ENCODE measurements at places on chromosomes 6 and 20. TPM values are rescaled to one million over a fixed set of nuclear protein-coding genes. Genes with fewer than 3 reads are reported as not detected.

The HRH3 gene
- 0.21 TPM for total RNA-seq

The GGT7 gene
- total RNA-seq: 25.5 TPM

DNA sequence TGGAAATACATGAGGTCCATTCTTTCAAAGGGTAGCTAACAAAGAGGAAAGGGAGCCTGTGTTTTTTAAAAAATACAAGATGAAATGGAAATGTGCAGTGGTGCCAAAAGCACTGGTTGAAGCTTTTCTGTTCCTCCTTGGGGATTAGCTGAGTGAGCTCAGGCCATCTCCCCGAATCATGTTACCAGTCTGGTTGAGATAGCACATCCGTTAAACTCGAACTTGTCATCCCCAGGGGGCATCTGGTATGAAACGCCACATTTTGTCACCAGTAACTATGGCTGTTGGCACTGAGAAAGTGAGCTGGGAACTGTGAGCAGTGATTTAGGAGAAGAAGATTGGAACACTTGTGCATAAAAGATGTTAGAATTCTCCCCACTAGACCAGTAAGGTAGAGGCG is 196.2 kb downstream of the SAMD5 start:
- no peaks in the 10 kb centered on the region for H3K36me3 ChIP-seq
- H3K4me3 ChIP-seq: no peak overlapping the region
- H3K27ac ChIP-seq: no peak overlapping the region
- DNase-seq: no peak

DNA sequence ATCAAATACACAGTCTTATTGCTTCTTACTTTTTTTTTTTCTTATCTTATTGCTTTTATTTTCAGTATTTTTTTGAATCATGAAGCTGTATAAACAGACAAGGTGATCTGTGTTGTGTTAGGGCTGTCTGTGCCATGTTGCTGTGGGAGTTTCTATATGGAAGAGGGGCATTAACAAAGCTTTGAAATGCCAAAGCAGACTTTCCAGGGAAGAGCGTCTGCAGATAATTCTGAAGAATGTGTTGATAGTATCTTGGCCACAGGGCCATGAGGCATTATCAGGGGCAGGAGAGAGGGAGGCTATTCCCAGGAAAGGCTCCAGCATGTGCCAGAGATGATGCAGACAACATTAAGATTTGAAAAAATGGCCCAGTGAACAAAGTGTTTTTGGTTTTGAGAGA is 354.5 kb downstream of the UTRN start:
- H3K27ac ChIP-seq: no peak overlapping the region
- H3K27me3 ChIP-seq: no peaks in the 10 kb centered on the region
- no peaks in the 10 kb centered on the region for H3K36me3 ChIP-seq
- H3K4me1 ChIP-seq: no peaks in the 10 kb centered on the region

- no peaks in the 10 kb centered on the region for H3K4me1 ChIP-seq
- no peaks in the 10 kb centered on the region for H3K27me3 ChIP-seq
- no peak overlapping the region for H3K4me3 ChIP-seq
- peak overlapping the region; percentile 26 for H3K27ac ChIP-seq
Measured at GRCh38 chr6:82030761-82031503, 216.6 kb downstream of the IBTK start.

- no peaks in the 10 kb centered on the region for H3K36me3 ChIP-seq
- H3K4me3 ChIP-seq: no peak overlapping the region
- no peak for DNase-seq
- no peaks in the 10 kb centered on the region for H3K27me3 ChIP-seq
- no peaks in the 10 kb centered on the region for H3K4me1 ChIP-seq
- H3K27ac ChIP-seq: no peak overlapping the region
Measured at GRCh38 chr6:133286765-133287164, 45.6 kb downstream of the EYA4 start.

GRCh38 chr6:56550301-56550700 is 92.4 kb downstream of the DST start:
- no peak for DNase-seq
- H3K36me3 ChIP-seq: peaks cover 5% of the 10 kb centered on the region
- H3K4me1 ChIP-seq: peaks cover 33% of the 10 kb centered on the region
- peak overlapping the region; percentile 21 for H3K4me3 ChIP-seq
- no peaks in the 10 kb centered on the region for H3K27me3 ChIP-seq

The TPD52L1 gene
- 93.6 TPM for total RNA-seq

- no peak for DNase-seq
- no peaks in the 10 kb centered on the region for H3K27me3 ChIP-seq
- no peaks in the 10 kb centered on the region for H3K4me1 ChIP-seq
- H3K27ac ChIP-seq: no peak overlapping the region
Measured at GRCh38 chr20:60297649-60298048, 339.4 kb downstream of the CDH26 start.

DNA sequence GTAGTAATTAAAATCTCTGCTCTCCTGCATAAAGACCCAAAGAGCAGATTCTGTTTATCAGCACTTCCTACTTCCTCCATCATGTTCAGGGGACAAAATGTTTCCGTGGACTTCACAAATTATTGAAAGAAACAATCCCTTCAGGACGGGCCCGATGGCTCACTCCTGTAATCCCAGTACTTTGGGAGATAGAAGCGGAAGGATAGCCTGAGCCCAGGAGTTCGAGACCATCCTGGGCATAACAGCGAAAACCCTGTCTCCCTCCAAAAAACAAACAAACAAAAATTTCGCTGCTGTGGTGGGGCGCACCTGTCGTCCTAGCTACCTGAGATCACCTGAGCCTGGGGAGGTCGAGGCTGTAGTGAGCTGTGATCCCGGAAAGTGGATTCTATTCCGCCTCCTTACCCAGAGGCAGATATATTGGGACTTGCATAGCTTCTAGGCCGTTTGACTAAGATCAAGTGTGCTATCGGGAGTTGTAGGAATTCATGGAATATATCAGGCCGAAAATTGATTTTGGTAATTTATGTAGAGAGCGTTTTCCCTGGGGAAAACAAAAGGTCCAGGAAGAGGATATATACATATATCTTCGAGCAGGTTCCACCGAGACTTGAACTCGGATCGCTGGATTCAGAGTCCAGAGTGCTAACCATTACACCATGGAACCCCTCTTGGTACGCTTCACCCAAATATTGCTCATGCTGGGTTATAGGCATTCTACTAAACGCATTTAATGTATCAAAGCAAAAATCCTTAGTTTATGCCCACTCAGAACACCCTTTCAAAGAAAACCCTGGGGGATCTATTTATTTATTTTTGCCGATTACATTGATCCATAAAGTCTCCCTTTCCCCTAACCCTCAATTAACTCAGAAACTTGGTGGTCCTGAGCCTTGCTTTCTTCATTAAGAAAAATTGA is 74.5 kb upstream of the ZNF184 start:
- DNase-seq: no peak
- no peaks in the 10 kb centered on the region for H3K36me3 ChIP-seq
- H3K4me1 ChIP-seq: no peaks in the 10 kb centered on the region
- no peak overlapping the region for H3K27ac ChIP-seq
- H3K4me3 ChIP-seq: no peak overlapping the region
- no peaks in the 10 kb centered on the region for H3K27me3 ChIP-seq

The NOTCH4 gene
- 198 TPM for total RNA-seq

DNA sequence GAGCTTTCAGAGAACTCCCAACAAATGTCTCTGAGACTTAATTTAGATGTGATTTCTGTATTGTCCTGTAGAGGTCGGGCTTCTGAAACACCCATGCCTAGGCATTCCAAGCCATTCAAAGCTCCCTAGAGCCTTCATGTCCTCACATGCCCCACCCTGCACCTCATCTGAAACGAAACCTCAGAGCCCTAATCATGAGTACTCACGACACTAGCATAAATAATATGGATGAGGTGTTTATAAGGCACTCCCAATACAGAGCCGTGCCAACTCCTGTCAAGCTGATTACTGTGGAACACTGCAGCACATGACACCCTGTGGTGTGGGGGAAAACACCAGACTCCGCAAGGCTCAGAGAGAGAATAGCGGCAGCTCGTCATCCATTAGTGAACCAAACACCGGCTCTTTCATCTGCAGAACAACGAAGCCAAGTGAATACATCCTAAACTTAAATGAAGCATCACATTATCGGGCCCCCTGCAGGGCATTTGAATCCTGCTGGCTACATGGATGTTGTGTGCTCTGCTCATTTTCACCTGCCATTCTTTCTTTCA is 83.8 kb downstream of the FNDC1 start:
- no peaks in the 10 kb centered on the region for H3K36me3 ChIP-seq
- H3K4me1 ChIP-seq: peaks cover 5% of the 10 kb centered on the region
- H3K4me3 ChIP-seq: no peak overlapping the region
- no peak overlapping the region for H3K27ac ChIP-seq

DNA sequence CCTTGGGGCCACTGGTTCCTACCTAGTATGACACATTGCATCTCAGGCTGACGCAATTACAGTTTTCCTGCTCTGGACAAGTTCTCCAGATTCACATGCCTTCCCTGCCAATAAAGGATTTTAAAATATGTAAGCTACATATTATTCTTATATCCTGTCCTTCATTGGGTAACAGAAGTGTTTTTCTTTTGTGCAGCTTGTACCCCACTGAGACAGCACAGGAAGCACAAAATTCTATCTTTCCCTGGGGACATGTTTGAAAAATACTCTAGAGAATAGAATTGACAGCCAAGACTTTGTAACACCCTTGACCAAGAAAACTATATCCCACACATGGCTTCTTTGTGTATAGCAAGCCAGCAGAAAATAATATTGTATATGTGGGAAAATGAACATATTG is 456.8 kb downstream of the MAFB start:
- H3K27me3 ChIP-seq: no peaks in the 10 kb centered on the region
- no peak overlapping the region for H3K27ac ChIP-seq
- no peaks in the 10 kb centered on the region for H3K4me1 ChIP-seq
- DNase-seq: no peak
- H3K4me3 ChIP-seq: no peak overlapping the region
- no peaks in the 10 kb centered on the region for H3K36me3 ChIP-seq

GRCh38 chr20:44287272-44288097 is 23.5 kb downstream of the FITM2 start:
- H3K27ac ChIP-seq: no peak overlapping the region
- no peak for DNase-seq
- H3K4me3 ChIP-seq: no peak overlapping the region
- H3K27me3 ChIP-seq: no peaks in the 10 kb centered on the region
- H3K4me1 ChIP-seq: no peaks in the 10 kb centered on the region
- H3K36me3 ChIP-seq: no peaks in the 10 kb centered on the region

The MEP1A gene
- not detected for total RNA-seq

The RPS21 gene
- 1,828 TPM for total RNA-seq

The NEU1 gene
- total RNA-seq: 21.6 TPM

The PAK5 gene
- not detected for total RNA-seq

DNA sequence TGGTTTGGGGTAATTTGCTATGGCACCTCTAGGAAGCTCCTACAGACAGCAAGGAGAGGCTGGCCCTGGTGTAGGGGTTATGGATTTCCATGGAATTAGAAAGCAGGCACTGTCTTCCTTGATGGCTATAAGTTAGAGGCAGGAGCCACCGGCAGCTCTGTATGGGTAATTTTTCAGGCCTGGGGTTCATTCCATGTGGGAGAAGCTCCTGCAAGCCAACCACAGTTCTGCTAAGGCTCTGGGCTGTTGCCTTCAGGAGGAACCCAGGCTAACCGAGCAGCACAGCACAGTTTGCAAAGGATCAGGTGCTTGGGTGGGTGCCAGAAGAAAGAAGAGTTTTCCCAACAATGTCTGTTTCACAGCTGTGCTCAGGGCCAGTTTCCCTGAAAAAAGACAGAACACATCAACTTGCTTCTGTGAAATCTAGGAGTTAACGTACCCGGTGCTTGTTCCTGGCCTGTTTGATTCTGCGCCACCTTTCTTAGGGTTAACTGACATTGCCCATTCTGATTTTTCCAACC is 162.8 kb upstream of the MYLIP start:
- no peak for DNase-seq
- no peak overlapping the region for H3K27ac ChIP-seq
- no peaks in the 10 kb centered on the region for H3K36me3 ChIP-seq
- H3K27me3 ChIP-seq: no peaks in the 10 kb centered on the region

- H3K36me3 ChIP-seq: no peaks in the 10 kb centered on the region
- no peak for DNase-seq
- no peak overlapping the region for H3K4me3 ChIP-seq
- no peak overlapping the region for H3K27ac ChIP-seq
- H3K27me3 ChIP-seq: no peaks in the 10 kb centered on the region
Measured at GRCh38 chr20:48092596-48093280, 307.5 kb upstream of the SULF2 start.

- no peak for DNase-seq
- H3K4me3 ChIP-seq: no peak overlapping the region
- H3K27ac ChIP-seq: no peak overlapping the region
- H3K36me3 ChIP-seq: no peaks in the 10 kb centered on the region
Measured at GRCh38 chr6:169455470-169455869, 201.8 kb upstream of the THBS2 start.

DNA sequence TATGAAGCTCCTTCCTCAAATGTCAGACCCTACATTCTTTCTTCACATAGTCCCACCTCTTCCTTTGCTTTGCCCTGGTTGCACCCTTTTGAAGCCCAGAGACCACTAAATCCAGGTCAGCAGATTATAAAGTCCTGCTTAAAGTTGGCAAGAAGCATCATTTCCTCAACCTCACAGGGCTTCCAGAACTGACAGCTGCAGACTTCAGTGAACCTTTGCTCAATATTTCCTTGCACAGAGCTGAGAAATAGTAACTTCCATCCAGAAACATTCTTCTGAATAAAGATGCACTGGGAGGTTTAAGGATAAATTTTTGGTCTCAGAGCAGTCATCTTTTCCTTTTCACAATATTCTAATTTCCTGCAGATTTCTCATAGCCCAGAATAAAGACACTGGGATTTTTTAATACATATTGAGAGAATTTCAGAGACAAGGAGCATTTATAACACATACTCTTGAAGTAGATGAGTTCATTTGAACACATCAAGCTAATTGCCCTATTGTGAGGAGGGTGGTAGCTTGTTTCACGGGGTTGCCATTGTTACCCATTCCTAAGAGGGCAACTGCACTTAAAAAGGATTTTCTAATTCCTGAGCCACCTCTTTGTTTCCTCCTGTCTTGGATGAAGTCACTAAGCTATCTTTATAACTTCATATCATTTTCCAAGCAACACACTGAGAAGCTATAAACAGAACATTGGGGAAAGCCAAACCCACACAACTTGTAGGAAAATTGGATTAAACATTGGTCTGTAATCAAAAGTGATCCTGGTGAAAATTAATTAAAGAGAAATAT is 150.2 kb upstream of the PLN start:
- H3K27ac ChIP-seq: peak overlapping the region; percentile 18
- no peaks in the 10 kb centered on the region for H3K36me3 ChIP-seq
- H3K4me3 ChIP-seq: no peak overlapping the region
- H3K4me1 ChIP-seq: no peaks in the 10 kb centered on the region
- no peak for DNase-seq

DNA sequence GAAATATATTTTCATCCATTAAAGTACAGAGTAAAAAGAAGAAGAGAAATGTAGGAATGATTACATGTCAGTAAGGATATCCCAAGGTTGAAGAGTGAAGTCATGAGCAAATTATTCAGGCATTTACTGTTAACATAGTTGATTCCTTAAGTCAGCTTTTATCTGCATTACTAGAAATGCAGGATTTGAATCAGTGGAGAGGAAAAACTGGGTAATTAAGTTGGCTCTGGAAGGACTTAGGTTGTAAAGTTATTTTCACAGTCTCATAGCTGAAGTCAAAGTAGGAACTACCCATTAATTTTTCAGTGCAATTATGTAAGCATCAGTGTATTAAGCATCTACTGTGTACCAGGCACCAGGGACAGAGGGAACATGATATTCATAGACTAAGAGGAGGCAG is 7.8 kb downstream of the NAA20 start:
- H3K4me3 ChIP-seq: no peak overlapping the region
- H3K4me1 ChIP-seq: no peaks in the 10 kb centered on the region
- H3K27me3 ChIP-seq: no peaks in the 10 kb centered on the region
- no peak for DNase-seq
- H3K36me3 ChIP-seq: no peaks in the 10 kb centered on the region

- H3K4me3 ChIP-seq: peak overlapping the region; percentile 71
Measured at GRCh38 chr20:62643521-62644043, 1.3 kb downstream of the SLCO4A1 start.

Data from ascending aorta (tissue), 2 donors.